ENCODE measurements at places on chromosomes 3 and 15.

DNA sequence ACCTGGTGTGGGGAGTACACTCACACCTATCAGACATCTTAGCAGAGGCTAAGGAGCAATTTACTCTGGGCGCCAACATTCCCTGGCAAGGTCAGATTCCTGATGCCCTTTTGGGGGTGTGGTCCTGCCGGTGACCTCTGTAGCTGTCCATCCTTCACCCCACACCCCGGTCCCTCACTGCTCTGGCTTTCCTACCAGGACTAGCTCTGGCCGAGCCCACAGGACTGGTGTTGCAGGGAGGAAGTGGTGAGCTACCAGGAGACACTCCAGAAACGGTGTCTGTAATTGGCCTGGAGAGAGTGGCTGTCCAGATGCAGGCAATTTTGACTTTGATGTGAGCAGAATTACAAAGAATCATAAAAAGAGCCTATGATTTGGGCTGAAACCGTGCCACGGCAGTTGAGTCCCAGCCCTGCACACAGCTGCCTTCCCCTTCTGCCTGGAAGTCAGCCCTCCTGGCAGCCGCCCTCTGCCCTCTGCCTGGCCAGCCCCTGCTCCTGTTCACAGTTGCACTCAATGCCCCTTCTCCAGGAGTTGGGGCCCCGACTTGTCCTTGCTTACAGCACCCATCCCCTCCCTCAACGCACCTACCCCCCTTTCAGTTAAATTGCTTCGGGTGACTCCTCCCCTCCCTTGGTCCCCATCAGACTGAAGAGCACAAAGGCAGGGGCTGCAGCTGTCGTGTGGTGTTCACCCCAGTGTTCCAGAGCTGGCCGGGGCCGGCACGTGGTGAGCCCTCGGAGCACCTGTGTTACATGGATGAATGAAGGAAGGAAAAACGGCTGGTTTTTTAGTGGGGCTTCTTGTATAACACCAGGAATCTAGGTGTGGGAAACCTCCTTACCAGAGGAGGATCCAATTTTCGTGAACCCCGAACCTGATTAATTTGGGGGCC lies 80.2 kb upstream of the TPM1 start:
- DNase-seq, result no peak

GRCh38 chr3:190319660-190320059 lies 2.6 kb downstream of the CLDN1 start:
- no peak for DNase-seq

DNA sequence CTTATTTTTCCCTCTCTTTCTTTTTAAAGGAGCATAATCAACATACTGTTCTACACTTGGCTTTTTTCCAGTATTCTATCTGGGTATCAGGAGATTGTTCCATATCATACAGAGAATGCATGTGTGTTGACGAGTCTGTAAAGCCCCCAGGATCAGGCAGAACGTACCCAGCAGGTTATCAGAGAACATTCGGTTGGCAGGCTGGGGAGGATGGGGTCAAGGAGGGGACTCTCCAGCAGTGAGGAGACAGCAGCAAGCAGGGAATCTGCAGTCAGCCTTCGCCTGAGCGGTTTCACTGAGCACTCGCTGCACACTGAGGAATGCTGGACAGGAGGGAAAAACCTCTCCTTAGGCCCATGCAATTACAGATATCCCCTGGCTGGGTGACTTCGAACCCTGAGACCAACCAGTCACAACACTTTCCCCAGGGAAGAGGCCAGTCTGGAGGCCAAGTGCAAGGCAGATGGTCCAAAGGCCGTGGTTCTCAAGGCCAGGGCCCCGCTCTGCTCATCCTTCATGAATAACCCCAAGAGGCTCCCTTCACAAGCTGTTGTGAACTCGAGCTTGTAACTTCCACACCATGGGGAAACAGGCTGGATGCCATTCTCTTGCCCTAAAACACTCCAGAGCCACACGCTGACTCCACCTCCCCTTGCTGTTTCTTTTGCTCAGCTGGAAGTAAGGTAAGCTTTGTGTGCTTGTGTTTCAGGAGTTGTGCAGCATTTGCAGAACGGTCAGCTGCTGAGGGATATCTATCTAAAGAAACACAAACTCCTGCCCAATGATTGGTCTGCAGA lies 60.1 kb downstream of the PXYLP1 start:
- DNase-seq, result no peak

- DNase-seq, result no peak
Observed at GRCh38 chr3:108008931-108009639, 81.7 kb downstream of the CD47 start.

- DNase-seq, result no peak
Observed at GRCh38 chr3:168336276-168336675, 240.6 kb upstream of the GOLIM4 start.

GRCh38 chr3:129555616-129556357 lies 12.8 kb downstream of the H1-8 start:
- no peak for DNase-seq

DNA sequence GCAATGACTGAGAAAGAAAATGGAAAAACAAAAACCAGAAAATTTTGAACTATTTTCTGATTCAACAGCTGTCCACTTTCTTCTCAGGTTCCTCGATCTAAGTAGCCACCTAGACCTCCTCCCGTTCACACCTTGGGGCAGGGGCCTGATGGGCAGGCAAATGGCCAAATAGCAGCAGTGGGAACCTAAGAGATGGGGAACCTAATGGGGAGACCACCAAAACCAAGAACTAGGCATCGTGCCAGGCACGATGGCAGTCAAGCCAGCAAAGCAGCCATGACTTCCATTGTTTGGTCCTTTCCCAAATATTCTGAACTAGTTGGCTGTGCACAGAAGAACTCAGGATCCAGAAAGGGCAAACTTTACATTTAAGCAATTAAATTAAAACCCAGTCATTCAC lies 57.1 kb downstream of the CAPN7 start:
- DNase-seq, result no peak

DNA sequence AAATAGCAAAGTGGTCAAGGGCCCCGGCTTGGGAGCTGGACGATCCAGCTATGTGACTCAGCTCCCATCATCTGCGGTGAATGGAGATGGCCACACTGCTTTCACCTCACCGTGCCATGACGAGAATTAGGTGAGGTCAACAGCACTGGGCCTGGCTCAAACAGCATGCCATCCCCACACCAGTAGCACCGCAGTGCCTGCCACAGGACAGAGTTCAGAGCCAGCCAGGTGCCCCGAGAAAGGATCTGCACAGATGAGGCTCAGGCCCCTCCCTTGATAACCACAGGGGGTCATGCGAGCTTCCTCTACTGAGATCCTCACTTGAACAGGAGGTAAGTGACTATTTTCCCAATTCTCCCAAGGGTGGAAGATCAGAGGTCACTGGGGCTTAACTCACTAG lies 29.4 kb downstream of the ZXDC start:
- no peak for DNase-seq

GRCh38 chr3:140522653-140523380 lies 155.0 kb upstream of the TRIM42 start:
- no peak for DNase-seq

- no peak for DNase-seq
Observed at GRCh38 chr3:14467814-14468620, 65.6 kb downstream of the SLC6A6 start.

GRCh38 chr3:97872525-97873042 lies 50.8 kb downstream of the CRYBG3 start:
- no peak for DNase-seq

- DNase-seq, result no peak
Observed at GRCh38 chr3:44905446-44906157, 31.2 kb downstream of the TGM4 start.

- DNase-seq, result no peak
Observed at GRCh38 chr15:89367485-89368451, 33.1 kb upstream of the POLG start.

- DNase-seq, result no peak
Observed at GRCh38 chr3:59299561-59299960, 249.7 kb upstream of the CFAP20DC start.

- DNase-seq, result peak; percentile 24
Observed at GRCh38 chr15:75542386-75542797, 36.7 kb downstream of the PTPN9 start.
